Effector memory CD8-positive, alpha-beta T cell (primary cell): ENCODE measurements at places on chromosomes 4 and X.

DNA sequence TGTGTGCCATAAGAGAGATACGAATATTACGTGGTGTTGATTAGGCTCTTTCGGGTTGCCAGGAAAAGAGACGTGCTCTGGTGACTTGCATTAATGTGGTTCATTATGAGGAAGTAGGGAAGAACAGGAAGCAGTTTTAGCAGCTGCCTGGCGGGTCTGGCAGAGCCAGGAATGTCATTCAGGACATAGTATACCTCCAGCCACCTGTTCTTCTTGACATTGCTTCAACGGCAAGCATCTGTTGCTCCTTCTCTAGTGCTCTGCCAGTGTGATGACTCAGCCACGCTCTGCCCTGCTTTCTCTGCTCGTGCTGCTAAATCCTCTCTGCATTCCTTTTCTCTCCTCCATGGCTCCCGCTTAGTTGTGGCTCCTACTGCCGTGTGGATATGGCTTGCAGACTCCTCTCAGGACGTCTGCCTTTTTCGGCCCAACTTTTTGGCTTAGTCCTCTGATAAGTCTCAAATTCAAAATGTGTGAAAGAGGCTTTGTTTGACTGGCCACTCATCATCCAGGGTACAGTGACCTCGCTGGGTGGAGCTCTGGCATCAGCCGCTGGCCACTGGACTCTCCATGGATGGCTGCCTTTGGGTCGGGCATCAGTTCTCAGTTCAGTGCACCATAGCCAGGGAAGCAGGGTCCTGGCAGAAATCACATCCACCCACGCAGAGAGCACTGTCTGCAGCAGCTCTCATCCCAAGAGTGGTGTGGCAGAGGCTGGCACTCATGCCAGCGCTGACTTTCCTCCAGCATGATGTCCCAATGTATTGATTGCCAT, 89.3 kb upstream of the KLF3 start:
- no peak overlapping the region for H3K27ac ChIP-seq
- H3K36me3 ChIP-seq = no peaks in the 10 kb centered on the region
- peaks cover 5% of the 10 kb centered on the region for H3K4me1 ChIP-seq
- no peaks in the 10 kb centered on the region for H3K27me3 ChIP-seq

GRCh38 chrX:119669424-119670037, 23.4 kb downstream of the SEPTIN6 start:
- H3K27me3 ChIP-seq = no peaks in the 10 kb centered on the region
- H3K4me3 ChIP-seq = no peak overlapping the region
- peaks cover 17% of the 10 kb centered on the region for H3K4me1 ChIP-seq
- no peak for DNase-seq
- peak overlapping the region; percentile 74 for H3K27ac ChIP-seq

DNA sequence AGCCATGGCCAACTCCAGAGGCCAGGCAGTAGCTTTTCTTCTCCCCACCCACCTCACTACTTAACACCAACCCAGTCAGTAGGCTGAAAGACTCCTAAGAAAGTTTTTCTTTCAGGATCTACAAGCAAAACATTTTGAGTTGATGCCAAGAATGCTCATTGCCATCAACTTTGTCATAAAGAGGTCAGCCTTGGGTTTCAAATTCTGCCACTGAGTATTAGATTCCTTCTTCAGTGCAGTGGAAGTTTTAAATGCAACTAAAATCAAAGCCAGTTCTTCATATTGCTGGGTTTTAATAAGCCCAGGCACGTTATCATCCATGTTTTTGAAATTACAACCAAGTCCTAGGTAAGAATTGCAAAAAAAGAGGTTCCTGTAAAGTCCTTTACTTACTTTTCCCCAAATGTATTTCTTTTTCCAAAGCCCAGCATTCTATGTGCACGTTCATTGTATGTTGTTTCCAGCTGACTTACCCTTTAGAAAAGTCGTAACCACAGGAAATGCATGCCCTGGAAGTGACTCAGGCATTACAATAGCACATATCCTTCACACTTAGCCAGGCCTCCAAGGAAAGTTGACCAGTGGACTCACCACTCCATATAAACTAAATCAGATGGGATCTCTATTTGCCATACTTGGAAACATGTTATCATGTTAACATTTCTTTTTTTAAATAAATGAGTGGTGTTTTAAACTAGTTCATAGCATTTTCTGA, 229.9 kb downstream of the SOX3 start:
- no peaks in the 10 kb centered on the region for H3K4me1 ChIP-seq
- no peaks in the 10 kb centered on the region for H3K36me3 ChIP-seq
- DNase-seq = no peak
- H3K4me3 ChIP-seq = no peak overlapping the region
- no peak overlapping the region for H3K27ac ChIP-seq

DNA sequence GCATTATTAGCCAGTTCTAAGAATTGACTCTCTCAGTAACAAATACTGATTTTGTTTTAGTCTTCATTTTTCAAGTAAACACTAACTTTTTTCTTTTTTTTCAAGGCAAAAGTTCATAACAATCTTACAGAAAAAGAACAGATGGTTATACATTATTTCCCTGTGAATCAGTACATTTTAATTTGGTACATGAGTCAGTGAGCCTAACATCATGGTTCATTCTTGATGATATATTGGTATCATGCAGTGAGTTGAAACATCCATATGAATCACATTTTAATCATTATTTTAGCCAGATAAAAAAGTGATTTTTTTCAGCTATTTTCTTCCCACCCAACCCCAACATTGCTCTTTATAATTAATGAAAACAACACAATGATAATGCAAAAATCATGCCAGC, 184.3 kb upstream of the TACR3 start:
- no peak for DNase-seq
- no peak overlapping the region for H3K27ac ChIP-seq
- H3K4me3 ChIP-seq = no peak overlapping the region
- H3K36me3 ChIP-seq = no peaks in the 10 kb centered on the region
- H3K4me1 ChIP-seq = no peaks in the 10 kb centered on the region
- no peaks in the 10 kb centered on the region for H3K27me3 ChIP-seq

DNA sequence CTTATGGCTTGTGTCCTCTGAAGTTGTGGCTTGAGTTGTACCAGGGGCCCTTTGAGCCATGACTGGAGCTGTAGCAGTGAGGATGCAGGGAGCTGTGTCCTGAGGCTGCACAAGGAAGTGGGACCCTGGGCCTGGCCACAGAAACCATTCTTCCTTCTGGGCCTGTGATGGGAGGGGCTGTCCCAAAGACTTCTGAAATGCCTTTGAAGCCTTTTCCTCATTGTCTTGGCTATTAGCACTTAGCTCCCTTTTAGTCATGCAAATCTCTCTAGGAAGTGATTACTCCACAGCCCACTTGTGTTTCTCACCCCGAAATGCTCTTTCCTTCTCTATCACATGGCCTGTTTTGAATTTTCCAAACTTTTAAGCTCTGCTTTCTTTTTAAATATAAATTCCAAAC, 92.4 kb downstream of the FHDC1 start:
- H3K27me3 ChIP-seq = peaks cover 29% of the 10 kb centered on the region
- H3K4me1 ChIP-seq = no peaks in the 10 kb centered on the region
- no peak overlapping the region for H3K4me3 ChIP-seq
- no peak for DNase-seq
- H3K27ac ChIP-seq = no peak overlapping the region
- H3K36me3 ChIP-seq = no peaks in the 10 kb centered on the region

GRCh38 chrX:151042842-151043241, 59.7 kb downstream of the HMGB3 start:
- H3K4me1 ChIP-seq = no peaks in the 10 kb centered on the region
- no peaks in the 10 kb centered on the region for H3K36me3 ChIP-seq
- H3K4me3 ChIP-seq = no peak overlapping the region
- DNase-seq = no peak
- H3K27me3 ChIP-seq = no peaks in the 10 kb centered on the region

- no peaks in the 10 kb centered on the region for H3K4me1 ChIP-seq
- H3K27ac ChIP-seq = no peak overlapping the region
- DNase-seq = no peak
Measured at GRCh38 chr4:130747842-130748241, 1651.9 kb downstream of the C4orf33 start.
